GDM1 (cell line): ENCODE measurements at places on chromosomes 7 and 10.

- no peak for DNase-seq
Observed at GRCh38 chr10:62075912-62076311, 174.4 kb downstream of the ARID5B start.

DNA sequence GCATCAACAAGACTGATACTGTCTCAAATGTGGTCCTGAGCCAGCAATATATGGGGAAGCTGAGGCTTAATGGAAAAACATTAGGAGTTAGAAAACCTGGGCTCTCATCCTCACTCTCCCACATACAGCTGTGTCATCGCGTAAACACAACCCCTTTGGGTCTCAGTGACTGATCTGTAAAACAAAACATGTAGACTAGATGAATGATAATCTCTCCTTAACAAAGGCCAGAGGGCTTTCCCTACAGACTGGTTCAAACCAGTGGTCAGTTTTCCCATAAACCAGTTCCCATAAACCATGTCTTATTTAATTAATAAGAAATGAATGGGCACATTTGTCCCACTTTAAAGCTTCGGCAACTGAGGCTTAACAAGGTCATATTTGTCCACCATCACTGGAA lies 48.1 kb downstream of the OSBPL3 start:
- no peak for DNase-seq

- no peak for DNase-seq
Observed at GRCh38 chr10:70330671-70331070, 46.9 kb upstream of the NPFFR1 start.

DNA sequence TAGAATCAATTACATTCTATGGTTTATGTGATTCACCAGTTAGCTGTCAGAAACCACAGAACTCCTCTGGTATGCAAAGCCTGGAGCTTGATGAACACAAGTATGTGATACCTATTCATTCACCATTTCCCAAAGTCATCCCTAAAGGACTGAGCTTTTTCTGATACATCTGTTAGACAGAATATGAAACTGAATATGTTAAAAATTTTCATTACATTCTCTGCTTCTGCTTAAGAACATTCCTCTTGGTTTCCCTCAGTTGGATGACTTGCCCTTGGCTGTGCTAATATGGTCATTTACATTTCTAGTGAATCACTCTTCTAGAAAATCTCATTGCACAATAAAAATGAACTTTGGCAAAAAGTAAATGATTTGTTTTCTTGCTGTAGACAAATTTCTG lies 10.8 kb upstream of the PON1 start:
- no peak for DNase-seq

DNA sequence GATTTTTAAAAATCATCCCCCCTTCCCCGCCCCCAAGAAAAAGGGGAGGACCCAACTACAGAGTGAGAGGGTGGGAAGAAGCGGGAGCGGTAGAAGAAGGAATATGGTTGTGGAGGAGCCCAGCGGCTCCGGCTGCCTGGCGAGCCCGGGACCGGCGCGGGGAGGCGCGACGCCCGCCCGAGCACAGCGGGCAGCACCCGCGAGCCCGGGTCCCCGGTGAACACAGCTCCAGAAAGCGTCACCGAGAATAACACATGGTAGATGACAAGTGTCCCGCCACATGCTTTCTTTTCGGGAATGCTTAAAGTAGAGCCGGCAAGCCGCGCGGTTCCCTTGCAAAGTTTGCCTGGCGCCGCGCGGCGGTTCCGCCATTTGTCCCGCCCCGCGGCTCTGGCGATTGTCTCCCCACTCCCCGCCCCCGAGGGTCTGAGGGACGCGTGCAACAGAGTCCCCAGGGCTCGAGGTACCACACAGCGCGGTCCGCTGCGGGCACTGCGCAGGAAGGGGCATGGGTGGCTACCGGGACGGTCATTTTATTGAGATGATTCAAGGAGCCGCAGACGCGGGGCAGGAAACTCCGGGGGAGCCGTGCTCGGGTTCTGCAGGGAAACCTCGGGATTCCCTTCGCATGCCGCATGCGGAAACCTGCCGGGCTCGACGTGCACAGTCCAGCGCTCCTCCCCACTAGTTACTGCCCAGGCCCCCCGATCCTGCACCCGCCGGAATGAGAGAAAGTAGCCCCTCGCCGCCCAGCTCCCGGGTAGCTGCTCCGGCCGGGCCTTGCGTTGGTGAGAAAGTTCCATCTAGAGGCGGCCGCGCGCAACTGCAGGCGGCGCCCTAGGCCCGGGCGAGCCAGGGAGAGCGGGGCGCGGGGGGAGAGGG lies 781 bp upstream of the GRM8 start:
- DNase-seq, result peak; percentile 4

GRCh38 chr10:103141950-103142349 lies 51.1 kb downstream of the NT5C2 start:
- no peak for DNase-seq

- DNase-seq, result no peak
Observed at GRCh38 chr10:97838091-97838490, 11.6 kb upstream of the GOLGA7B start.

GRCh38 chr7:33562996-33563395 lies 342.3 kb upstream of the BMPER start:
- no peak for DNase-seq

GRCh38 chr7:43110791-43111535 lies 1.5 kb upstream of the HECW1 start:
- no peak for DNase-seq

GRCh38 chr7:118312051-118312450 lies 87.5 kb downstream of the ANKRD7 start:
- DNase-seq, result no peak

DNA sequence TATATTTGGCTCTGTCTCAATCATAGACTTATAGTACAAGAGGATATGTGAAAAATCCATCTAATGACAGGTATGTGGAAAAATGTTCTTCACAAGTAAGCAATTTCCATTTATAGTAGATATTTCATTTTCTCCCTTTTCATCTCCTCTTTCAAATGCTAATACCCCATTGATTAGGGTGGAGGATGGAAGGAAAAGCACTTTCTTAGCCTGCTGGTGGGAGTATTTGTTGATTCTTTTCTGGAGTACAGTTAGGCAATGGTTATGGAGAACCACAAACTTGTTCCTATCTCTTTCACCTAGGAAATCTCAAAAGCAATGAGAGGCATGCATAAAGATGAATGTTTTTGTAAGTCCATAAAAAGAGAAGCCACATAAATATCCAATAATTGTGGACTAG lies 108.0 kb upstream of the CREB5 start:
- DNase-seq, result no peak

- no peak for DNase-seq
Observed at GRCh38 chr10:83978681-83979383, 160.5 kb upstream of the GHITM start.

DNA sequence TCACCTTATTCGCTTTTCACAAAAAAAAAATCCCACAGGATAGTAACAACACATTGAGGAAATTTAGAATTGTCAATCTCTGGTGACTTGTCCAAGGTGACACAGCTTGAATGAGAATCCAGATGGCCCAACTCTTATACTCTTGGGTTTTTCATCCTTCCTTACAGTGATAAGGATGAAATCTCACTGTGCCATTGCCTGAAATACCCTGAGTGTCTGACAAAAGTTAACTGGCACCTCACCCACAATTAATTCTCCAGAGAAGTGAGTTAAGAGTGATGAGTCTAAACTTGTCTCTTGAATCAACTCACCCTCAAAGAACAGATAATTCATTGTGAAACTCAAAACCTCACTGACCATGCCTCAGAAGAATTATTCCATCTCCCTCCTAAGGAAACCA lies 18.9 kb downstream of the CHRM2 start:
- DNase-seq, result no peak

GRCh38 chr7:18408461-18408860 lies 87.1 kb upstream of the HDAC9 start:
- DNase-seq, result no peak

DNA sequence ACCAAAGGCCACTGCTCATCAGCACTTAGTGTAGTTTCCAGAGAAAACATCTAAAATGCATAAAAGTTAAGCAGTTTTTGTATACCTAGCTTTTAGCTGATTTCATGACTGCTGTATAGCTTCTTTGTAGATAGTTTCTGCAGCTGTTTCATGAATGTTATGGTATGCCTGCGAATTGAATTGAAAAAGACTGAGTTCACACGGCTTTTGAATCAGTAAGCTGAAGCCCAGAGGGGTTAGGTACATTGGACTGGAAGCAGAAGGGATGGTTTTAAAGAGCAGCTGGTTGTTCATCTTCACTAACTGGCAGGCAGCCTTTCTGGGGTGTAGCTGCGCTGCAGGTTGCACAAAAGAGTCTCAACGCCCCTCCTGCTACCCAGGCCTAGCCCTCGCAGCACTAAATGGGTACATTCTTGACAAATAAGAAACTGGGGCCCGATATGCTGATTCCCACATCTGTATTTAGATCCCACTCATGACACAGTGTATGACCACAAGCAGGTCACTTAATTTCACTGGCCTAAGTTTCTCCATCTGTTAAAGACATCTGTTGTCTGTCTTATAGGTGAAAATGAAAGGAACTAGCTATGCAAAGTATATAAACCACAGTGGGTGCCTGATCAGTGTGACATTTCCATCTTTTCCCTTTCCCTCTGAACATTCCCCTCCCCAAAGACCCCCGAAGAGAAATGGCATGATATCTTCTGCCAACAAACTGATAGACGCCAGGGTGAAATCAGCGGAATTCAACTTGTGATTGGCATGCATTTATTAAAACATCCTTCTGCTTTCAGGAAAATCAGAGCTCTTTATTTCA lies 85.9 kb upstream of the AGBL3 start:
- DNase-seq, result no peak

GRCh38 chr10:510415-510881 lies 179.0 kb downstream of the DIP2C start:
- no peak for DNase-seq

- DNase-seq, result no peak
Observed at GRCh38 chr7:15084368-15084767, 181.8 kb upstream of the DGKB start.

DNA sequence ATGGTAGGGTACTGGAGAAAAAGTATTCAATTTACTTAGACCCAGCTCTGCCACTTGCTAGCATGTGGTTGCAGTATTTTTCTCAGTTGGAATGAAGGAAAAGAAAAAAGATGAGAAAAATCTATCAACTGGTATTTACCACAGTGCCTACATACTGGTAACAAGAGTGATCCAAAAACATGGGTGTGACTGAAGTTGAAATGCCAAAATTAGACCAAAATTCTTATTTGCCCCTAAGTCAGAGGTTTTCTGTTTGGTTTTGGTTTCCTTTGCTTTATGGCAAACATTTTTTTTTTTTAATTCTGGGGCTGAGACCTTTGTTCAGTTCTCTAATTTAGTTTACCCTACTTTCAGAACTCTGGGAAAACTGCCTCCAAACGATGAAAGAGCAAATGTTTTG lies 12.3 kb downstream of the HYCC1 start:
- no peak for DNase-seq

DNA sequence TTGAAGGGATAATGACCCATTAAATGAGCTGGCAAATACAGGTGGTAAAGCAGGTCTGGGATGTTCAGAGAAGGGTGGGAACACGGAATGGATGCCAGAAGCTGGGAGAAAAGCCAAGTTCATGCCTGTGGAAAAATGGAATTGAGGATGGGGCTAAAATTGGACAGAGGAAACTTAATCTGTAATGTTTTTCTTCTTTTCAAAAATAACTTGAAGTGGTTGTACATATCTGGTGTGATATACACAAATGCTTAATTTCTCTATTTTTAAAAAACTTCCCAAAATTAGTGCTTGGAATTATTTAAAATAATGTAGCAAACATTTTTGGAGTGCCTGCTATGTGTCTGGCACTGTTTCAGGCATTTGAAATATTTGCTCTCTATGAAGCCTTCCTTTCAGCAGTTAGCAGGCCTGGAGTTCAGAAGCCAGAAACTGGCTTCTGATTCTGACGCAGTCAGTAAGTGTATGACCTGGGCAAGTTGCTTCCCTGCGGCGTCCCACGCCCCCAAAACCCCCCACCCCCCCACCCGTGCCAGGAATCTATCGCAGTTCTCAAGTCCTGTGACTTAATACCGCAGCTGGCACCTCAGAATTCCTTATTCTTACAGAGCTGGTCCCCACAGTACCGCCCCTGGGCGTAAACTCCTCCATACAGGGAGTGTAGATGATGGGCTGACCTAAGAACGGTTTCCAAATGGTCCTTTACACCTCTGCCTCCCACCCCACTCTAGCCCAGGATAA lies 828 bp upstream of the MALSU1 start:
- no peak for DNase-seq

GRCh38 chr10:118523775-118524174 lies 71.7 kb downstream of the PRLHR start:
- DNase-seq, result no peak

DNA sequence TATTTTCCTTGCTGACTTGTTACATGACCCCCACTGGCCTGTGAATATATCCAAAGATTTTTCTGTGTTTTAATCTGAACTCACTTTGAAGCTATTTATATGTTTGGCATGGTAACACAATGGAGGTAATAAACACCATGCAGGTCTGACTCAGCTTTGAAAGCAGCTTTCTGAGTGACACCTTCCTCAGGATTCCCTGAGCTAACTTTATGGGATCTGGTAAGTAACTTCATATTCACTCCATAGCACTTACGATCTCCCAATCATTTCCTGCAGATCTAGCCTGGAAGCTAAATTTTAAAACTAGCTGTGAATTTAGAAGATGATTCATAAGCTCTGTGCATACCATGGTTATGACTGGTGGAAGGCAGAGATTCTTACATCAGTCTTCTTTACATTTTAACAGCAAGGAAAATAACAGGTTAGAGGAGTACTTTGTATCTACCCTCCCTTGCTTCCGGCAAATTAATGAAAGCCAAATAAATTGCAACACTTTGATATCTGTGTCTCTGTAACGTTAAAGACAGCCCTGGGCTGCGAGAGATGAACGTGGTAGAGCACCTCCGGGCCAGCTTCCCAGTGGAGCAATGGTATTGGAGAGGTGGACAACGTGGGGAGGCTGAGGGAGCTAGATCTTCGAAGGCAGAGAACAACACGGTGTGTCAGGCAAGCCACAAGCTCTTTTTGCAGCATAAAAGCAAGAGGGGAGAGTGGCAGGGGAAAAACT lies 170.2 kb upstream of the KLF14 start:
- no peak for DNase-seq

DNA sequence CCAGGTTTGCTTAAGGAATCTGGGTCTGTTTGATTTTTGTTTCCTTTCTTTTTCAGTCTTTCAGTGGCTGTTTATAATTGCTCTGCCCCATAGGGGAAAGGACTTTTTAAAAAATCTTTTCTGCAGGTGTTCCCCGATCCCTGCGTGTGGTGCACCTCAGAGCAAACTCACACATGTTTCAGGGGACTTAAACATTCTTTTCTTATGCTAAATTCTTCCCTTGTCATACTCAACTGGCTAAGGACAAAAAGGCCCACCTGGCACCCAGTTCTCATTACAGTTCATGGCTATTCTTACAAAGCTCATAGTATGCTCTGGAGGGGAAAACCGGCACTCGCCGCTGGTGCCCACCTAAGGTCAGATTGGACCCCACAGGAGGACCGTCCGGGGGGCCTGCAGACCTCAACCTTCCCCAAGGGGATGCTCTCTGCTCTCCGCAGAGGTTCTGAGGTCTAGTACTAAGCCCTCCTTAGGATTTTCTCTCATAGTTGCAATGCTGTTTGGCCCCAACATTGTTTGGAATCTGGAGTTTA lies 220.3 kb downstream of the HGF start:
- no peak for DNase-seq
